Liver (tissue), 10 donors: ENCODE measurements at places on chromosomes 1 and 21. TPM values are rescaled to one million over a fixed set of nuclear protein-coding genes. Genes with fewer than 3 reads are reported as not detected.

DNA sequence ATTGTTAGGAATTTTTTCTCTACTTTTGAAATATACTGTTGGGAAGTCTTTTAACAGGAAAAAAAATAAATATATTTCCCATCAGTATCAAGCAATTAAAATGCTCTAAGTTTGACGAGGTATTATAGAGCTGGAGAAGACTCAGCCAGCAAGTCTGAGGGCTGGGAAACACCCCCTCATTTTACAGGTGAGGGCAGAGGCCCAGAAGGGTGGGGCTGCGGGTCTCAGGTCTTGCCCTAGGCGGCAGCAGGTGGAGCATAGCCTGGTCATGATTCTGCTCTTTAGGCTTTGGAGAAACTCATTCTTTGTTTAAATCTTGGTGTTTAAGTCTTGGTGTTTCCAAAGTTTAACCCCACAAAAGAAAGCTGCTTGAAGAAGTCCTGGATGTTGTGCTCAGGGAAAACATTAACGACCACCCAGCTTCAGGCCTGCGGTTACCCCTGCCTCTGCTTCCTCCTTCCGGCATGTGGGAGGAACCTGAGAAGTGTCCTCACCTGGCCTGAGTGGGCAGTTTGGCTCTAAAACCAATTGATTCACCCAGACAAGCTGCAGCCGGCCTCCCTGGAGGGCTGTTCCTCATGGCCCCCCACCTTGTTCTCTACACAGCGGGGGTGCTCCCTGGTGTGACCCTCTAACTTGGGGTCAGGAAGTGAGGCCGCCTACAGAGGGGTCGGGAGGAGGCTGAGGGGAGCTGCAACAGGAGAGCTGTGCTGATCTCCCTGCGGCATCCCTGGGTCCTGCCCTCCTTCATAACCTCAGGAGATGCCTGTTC is 41.7 kb downstream of the OLFML2B start:
- no peak overlapping the region for H3K4me3 ChIP-seq
- no peaks in the 10 kb centered on the region for H3K36me3 ChIP-seq
- no peaks in the 10 kb centered on the region for H3K27me3 ChIP-seq
- DNase-seq, result no peak
- no peak overlapping the region for H3K27ac ChIP-seq
- no peaks in the 10 kb centered on the region for H3K4me1 ChIP-seq

DNA sequence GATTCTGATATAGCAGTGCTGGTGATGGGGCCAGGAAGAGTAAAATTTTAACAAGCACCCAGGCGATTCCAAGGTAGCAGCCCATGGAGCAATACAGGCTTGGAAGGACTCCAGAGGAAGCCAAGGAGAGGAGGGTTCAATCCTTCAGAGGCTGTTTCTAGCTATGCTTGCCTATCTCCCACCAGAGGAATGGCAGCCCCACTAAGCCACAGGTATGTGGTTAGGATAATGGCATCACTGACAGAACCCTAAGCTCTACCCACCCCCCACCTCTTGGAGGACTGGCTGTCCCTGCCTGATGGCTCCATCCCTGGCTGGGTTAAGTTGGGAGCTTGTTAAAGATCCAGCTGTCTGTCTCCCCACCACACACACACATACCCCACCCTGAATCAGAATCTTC is 19.3 kb upstream of the PTAFR start:
- DNase-seq, result no peak
- H3K36me3 ChIP-seq, result peaks cover 11% of the 10 kb centered on the region
- no peaks in the 10 kb centered on the region for H3K27me3 ChIP-seq
- no peaks in the 10 kb centered on the region for H3K4me1 ChIP-seq
- H3K27ac ChIP-seq, result no peak overlapping the region
- H3K4me3 ChIP-seq, result no peak overlapping the region

GRCh38 chr21:42269386-42269785 is 45.8 kb downstream of the TFF3 start:
- no peaks in the 10 kb centered on the region for H3K27me3 ChIP-seq
- H3K4me1 ChIP-seq, result no peaks in the 10 kb centered on the region
- H3K36me3 ChIP-seq, result peaks cover 3% of the 10 kb centered on the region
- DNase-seq, result no peak
- no peak overlapping the region for H3K4me3 ChIP-seq
- no peak overlapping the region for H3K27ac ChIP-seq

- DNase-seq, result no peak
- H3K36me3 ChIP-seq, result peaks cover 8% of the 10 kb centered on the region
- H3K27ac ChIP-seq, result no peak overlapping the region
Observed at GRCh38 chr1:28050776-28051175, 37.6 kb downstream of the EYA3 start.

DNA sequence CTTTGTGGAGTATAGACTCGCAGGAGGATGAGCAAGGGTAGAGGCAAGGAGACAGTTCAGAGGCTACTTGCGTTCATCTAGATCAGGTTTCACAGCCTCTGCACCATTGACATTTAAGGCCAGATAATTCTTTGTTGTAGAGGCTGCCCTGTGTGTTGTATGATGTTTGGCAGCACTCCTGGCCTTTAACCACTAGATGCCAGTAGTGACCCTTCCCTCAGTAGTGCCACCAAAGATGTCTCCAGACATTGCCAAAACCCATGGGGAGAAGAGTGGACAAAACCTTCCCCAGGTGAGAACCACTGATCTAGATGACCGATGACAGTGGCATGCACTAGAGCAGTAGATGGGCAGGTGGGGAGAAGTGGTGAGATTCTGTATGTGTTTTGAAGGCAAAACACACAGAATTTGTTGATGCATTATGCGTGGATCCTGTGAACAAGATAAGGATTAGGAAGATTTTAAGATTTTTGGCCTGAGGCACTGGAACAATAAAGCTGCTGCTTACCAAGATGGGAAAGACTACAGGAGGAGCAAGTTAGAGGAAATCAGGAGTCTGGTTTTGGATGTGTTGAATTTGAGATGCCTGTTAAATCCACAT is 9.9 kb upstream of the COG2 start:
- H3K27ac ChIP-seq, result no peak overlapping the region
- H3K4me1 ChIP-seq, result no peaks in the 10 kb centered on the region
- H3K4me3 ChIP-seq, result no peak overlapping the region
- DNase-seq, result no peak
- no peaks in the 10 kb centered on the region for H3K27me3 ChIP-seq
- no peaks in the 10 kb centered on the region for H3K36me3 ChIP-seq

DNA sequence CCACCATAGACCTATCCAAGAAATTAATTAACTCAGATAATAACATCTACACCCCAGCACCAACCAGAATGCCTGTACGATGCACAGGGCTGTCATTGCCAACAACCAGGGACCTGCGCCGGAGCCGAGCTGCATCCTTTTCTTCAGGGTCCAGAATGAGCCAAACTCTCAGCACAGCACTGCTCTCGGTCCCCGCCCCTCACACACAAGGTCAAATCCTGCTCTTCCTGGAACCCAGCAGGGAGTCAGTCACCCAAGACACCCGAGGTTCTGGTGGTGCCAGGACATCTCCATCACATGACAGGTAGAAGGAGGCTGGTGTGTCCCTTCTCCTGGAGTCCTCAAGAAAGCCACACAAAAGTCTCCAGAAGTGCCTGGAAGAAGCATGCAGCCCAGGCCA is 31.9 kb downstream of the NPHP4 start:
- H3K4me1 ChIP-seq, result no peaks in the 10 kb centered on the region
- H3K36me3 ChIP-seq, result no peaks in the 10 kb centered on the region
- no peak overlapping the region for H3K27ac ChIP-seq
- no peak for DNase-seq
- H3K4me3 ChIP-seq, result no peak overlapping the region
- H3K27me3 ChIP-seq, result no peaks in the 10 kb centered on the region

DNA sequence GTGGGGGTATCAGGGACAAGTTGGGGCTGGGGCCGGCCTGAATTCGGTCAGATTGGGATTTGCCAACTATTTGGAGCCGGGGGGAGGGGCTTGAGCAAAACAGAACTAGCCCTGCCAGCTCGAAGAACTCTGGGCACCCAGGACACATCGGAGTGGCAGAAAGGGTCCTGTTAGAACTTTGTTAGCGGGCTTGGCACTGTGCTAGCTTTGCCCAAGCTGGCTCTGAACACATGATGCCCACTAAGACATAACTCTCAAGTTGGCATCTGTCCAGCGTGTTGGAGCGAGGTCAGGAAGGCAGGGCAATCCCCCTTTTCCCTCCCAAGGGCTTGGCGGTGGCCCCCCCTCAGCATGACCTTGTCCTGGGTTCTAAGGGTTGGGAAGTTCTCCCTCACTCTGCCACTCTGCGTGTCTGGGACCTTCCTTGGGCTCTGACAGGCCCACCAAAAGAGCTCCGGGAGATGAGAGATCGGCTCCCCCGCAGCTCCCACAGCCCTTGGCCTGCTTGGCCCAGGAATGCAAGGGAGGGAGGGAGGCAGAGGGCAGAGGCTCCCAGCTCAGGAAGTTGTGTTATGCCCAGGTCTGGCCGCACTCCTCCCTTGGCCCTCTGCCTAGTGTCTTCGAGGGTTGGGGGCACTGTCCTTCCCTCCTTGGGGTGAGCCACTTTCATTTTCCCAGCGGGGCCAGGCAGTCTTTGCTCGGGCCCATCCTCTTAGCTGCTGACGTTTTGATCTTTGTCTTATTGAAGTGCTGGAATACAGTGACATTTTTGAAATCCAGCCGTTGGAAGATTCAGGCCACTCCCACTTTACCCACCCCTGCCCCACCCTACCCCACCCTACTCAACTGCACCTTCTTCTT is 1.2 kb downstream of the LMNA start:
- peak; percentile 59 for DNase-seq
- peak overlapping the region; percentile 69 for H3K4me3 ChIP-seq
- peaks cover 42% of the 10 kb centered on the region for H3K4me1 ChIP-seq
- no peaks in the 10 kb centered on the region for H3K27me3 ChIP-seq

DNA sequence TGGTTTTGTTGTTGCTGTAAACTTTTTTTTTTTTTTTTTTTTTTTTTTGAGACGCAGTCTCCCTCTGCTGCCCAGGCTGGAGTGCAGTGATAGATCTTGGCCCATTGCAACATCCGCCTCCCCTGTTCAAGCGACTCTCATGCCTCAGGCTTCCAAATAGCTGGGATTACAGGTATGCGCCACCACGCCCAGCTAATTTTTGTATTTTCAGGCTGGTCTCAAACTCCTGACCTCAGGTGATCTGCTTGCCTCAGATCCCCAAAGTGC is 78.9 kb upstream of the SLC45A1 start:
- H3K4me3 ChIP-seq, result no peak overlapping the region
- H3K4me1 ChIP-seq, result peaks cover 15% of the 10 kb centered on the region
- H3K36me3 ChIP-seq, result no peaks in the 10 kb centered on the region
- peak overlapping the region; percentile 83 for H3K27ac ChIP-seq
- DNase-seq, result no peak

DNA sequence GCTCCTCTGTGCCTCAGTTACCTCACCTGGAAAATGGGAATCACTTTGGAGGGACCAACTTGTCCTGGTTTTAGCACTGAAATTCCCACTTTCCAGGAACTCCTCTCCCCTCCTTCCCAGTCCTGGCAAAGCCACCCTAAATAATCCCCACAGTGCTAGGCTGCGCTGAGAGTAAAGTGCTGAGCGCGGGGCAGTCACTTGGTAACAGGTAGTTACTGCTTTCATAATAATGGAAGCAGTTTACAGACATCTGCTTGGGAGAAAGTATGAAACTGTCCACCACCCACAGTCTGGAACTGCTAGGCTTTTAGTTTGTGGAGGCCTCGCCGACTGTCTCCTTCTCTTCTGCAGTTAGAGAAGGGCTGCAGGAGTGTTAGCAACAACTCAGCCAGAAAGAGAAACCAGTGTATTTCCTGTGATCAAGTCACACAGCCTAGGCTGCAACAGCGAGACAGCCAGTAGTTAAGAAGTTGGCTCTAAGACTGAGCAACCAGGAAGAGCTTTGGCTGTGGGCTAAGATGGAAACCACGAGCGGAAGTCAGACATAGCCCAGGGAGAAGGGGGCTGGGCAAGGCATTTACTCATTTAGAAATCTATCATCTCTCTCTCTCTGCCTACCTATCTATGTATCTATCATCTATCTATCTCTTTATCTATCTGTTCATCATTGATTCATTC is 30.8 kb upstream of the ABCG1 start:
- no peak overlapping the region for H3K4me3 ChIP-seq
- no peaks in the 10 kb centered on the region for H3K27me3 ChIP-seq
- peak overlapping the region; percentile 51 for H3K27ac ChIP-seq
- no peak for DNase-seq

DNA sequence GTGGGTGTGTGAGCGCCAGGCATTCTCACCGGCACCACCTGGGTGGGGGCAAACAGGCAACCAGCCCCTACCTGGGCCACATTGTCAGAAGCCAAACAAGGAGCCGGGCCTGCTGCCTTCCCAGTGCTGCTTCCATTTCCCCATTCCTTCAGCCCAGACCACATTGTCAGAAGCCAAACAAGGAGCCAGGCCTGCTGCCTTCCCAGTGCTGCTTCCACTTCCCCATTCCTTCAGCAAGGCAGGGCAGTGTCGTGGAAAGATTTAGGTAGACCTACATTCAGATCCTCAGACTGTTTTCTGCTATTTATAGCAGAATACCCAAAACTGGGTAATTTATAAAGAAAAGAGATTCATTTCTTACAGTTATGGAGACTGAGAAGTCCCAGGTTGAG is 47.0 kb upstream of the EFHD2 start:
- no peak overlapping the region for H3K27ac ChIP-seq
- peaks cover 4% of the 10 kb centered on the region for H3K4me1 ChIP-seq
- no peaks in the 10 kb centered on the region for H3K36me3 ChIP-seq
- no peaks in the 10 kb centered on the region for H3K27me3 ChIP-seq

DNA sequence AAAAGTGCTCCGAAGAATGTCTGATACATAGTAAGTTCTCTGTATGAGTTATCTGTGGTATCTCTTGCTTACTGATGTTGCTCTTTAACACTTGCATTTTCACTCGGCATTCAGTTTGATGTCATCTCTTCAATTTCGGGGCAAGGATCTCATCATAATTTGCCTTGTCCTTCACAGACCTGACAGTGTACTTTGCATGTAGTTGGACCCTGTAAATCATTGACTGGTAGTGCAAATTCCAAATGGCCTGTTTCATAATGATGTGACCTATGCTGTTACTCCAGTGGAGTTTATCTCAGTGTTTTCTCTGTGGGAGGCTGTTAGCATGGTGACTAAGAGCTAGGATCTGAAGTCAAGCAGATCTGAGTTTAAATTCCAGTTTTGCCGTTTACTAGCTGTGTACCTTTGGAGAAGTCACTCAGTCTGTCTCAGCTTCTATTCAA is 34.2 kb upstream of the ABCD3 start:
- H3K4me1 ChIP-seq, result peaks cover 50% of the 10 kb centered on the region
- DNase-seq, result peak; percentile 41
- no peaks in the 10 kb centered on the region for H3K27me3 ChIP-seq

- peaks cover 2% of the 10 kb centered on the region for H3K4me1 ChIP-seq
- no peak overlapping the region for H3K27ac ChIP-seq
- no peaks in the 10 kb centered on the region for H3K36me3 ChIP-seq
- H3K4me3 ChIP-seq, result no peak overlapping the region
- H3K27me3 ChIP-seq, result no peaks in the 10 kb centered on the region
Observed at GRCh38 chr1:27513958-27514357, 24.0 kb upstream of the WASF2 start.

GRCh38 chr1:31637915-31638673 is 6.6 kb downstream of the PEF1 start:
- H3K4me1 ChIP-seq, result no peaks in the 10 kb centered on the region
- H3K36me3 ChIP-seq, result no peaks in the 10 kb centered on the region
- no peak overlapping the region for H3K27ac ChIP-seq

The S100A9 gene
- 603 TPM for total RNA-seq

The HCN3 gene
- total RNA-seq, result 0.84 TPM

The DNAJC11 gene
- total RNA-seq, result 36.1 TPM

The GSTM4 gene
- 12.2 TPM for total RNA-seq

The FCGR1A gene
- 4.5 TPM for total RNA-seq
